ENCODE measurements at places on chromosomes 11 and 22. TPM values are rescaled to one million over a fixed set of nuclear protein-coding genes. Genes with fewer than 3 reads are reported as not detected.

- no peak for DNase-seq
Observed at GRCh38 chr11:1949302-1949701, 2.2 kb downstream of the MRPL23 start.

- no peak for DNase-seq
Observed at GRCh38 chr11:128289048-128289447, 298.3 kb downstream of the ETS1 start.

- no peak for DNase-seq
Observed at GRCh38 chr11:94000659-94001058, 20.5 kb upstream of the HEPHL1 start.

DNA sequence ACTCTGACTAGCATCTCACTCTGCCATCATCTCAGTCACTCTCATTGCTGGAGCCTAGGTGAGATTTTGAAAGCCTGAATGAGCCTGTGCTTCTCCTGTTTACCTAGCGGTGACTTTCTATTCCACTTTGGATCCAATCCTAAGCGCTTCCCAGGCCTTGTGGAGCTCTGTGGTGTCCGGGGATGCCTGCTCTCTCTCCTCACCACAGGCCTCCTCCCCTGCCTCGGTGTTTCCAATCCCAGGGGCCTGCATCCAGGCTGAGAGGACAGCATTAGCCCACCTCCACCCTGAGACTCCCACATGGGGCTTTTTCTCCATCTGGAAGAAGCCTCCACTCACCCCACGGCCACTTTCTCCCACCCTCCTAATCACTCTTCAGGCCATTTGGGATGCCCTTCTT, 380.3 kb downstream of the NTM start:
- no peak for DNase-seq

- no peak for DNase-seq
Observed at GRCh38 chr22:40410731-40411505, 40.5 kb downstream of the SGSM3 start.

DNA sequence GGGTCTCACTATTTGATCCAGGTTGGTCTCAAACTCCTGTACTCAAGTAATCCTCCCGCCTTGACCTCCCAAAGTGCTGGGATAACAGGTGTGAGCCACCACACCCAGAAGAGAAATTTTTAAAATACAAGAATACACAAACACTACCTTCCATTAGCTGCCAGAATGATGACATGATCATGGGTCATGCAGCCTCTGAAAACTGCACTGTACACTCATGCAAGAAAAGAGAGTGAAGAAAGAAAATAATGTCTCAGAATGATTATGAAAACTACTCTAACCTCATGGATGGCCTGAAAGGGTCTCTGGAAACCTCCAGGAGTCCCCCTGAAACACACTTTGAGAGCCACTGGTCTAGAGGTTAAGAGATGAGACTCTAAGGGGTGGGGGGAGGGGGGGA, 18.8 kb downstream of the VPS37C start:
- no peak for DNase-seq

DNA sequence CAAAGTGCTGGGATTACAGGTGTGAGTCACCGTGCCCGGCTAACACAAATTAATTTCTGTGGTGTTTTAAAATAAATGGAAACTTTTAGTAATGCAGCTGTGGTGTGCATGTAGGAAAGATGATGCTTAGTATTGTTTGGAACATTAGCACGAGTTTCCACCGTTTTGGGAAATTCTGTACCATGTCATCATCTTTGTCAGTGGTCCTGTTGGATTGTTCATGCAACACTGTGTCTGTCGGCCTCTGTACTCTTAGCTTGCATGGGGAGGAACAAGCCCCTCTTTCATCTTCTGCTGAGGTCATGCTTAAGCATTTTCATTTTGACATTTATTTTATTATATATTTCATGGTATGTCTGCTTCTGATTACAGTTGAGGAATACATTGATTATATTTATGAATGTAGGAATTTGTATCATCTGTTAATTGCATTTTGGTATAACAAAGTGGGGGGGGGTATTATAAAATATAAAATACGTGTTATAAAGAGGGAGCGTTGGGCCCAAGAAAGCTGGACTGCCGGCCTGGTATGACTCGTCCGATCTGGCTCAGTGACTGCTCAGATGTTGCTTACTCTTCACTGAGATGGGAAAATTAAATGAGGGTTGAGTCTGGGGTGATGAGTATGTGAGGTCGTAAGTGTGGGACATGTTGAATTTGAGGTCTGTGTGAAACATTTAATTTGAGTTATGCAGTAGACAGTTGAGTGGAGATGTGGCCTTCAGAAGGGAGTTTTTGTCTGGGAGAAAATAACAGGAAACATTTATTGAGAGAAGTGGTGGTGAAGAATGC, 28.7 kb downstream of the CECR2 start:
- DNase-seq, result no peak

The OR5B21 gene
- total RNA-seq, result not detected

DNA sequence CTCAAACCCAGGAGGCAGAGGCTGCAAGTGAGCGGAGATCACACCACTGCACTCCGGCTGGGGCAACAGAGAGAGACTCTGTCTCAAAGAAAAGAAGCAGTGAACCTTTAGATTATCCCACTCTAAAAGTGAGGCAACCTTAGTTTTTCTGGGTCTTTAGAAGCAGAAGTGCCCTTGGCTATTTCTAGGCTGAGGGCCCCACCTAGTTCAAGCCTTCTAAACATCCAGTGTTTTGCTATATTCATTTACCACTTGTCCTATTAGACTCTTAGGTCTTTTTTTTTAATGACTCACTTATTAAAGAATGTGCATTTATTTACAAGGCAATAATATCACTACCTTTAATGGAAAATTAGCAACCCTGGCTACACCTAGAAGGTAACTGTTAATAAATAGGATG, 16.7 kb upstream of the EHF start:
- DNase-seq, result no peak

- DNase-seq, result no peak
Observed at GRCh38 chr22:30603801-30604200, 3.2 kb upstream of the TCN2 start.
